ENCODE measurements at places on chromosomes 7 and 10.
A peak's percentile ranks its signal among the peaks of the same experiment; 100 is the strongest.

DNA sequence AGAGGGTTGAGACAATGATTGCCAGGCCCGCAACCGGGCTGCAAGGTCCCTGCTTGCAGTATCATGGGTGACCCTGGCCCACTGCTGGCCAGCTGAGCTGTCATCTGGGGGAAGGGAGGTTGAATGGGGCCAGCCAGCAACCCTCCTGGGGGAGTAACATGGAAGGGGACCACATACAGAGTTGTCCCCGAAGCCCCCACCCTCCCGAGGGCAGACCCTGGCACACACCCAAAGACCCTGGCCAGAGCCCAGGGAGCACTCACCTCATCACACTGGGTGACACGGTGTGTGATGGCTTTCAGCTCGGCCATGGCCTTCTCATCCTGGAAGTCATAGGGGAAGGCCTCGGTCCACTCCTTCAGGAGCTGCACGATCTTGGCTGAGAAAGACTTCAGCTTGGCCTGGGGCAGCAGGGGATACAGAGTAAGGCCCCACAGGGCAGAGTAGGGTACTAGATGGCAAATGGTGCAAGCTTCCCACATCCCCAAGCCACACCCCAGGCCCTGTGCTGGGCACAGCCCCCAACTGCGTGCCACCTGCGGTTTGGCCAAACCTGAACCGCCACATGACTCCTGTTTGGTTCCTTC, 63.4 kb downstream of the CSGALNACT2 start:
- no peak for DNase-seq

- DNase-seq = no peak
Measured at GRCh38 chr10:29600821-29601220, 34.0 kb downstream of the SVIL start.

- no peak for DNase-seq
Measured at GRCh38 chr7:145183069-145183468, 347.2 kb upstream of the TPK1 start.

DNA sequence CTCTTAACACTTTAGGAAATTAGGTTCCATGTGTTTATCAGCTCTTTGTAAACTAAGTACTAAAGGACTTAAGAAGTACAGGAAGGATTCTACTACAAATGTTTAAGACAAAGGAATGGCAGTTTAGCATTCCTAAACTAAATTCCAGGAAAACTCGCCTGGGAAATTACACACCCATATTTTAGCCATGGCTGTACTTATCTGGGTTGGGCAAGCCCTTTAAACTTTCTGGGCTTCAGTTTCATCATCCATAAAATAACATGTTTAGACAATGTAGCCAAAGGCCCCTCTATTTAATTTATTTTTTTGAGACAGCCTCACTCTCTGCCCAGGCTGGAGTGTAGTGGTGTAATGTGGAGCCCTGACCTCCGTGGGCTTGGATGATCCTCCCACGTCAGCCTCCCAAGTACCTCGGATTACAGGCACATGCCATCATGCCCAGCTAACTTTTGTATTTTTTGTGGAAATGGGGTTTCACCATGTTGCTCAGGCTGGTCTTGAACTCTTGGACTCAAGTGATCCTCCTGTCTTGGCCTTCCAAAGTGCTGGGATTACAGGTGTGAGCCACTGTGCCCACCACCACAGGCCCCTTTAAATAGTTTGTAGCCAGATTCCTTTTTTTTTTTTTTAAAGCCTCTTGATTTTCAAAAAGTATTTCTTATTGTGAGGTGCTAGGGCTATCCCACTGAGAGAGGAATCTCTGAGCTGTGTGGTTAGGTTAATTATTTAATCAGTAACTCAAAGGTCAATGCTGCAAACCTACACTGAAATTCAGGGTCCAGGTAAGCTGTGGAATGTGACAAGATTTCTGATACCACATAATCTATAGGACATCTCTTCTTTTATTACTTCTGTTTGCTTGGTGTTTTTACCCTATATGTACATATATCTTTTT, 32.1 kb downstream of the TMEM60 start:
- DNase-seq = no peak

- DNase-seq = no peak
Measured at GRCh38 chr10:102433619-102434046, 1.3 kb upstream of the CUEDC2 start.

GRCh38 chr10:37236093-37236492, 110.7 kb downstream of the ANKRD30A start:
- no peak for DNase-seq

- no peak for DNase-seq
Measured at GRCh38 chr10:131731780-131732630, 168.8 kb upstream of the PPP2R2D start.

- no peak for DNase-seq
Measured at GRCh38 chr10:85864868-85865526, 501.6 kb downstream of the GRID1 start.

GRCh38 chr10:61400524-61400923, 52.7 kb downstream of the TMEM26 start:
- DNase-seq = no peak

GRCh38 chr10:132397036-132397541, at the start of gene PWWP2B:
PWWP2B (plus strand) TSS chr10:132397200; CDS start chr10:132397227, 27 bp downstream.
- peak; percentile 48 for DNase-seq

DNA sequence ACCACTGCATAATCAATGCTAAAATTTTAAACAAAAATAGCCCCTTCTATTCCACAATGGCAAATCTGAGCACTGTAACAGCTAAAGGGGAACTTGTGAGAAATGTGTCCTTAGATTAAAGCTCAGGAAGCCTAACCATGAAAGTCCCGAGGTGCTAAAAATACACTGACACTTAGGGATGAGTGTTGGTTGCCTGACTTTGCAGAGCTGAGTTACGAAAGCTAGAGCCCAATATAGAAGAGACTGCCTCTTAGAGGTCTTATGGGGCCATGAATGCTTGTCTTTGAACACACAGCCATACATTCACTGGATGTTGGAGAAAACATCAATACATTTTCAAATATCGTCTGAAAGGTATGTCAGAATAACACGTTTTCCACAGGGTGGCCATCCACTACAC, 209.7 kb downstream of the LHFPL3 start:
- no peak for DNase-seq

- DNase-seq = no peak
Measured at GRCh38 chr10:51718804-51719291, 19.5 kb upstream of the CSTF2T start.

GRCh38 chr7:86664486-86664885, 20.8 kb downstream of the GRM3 start:
- DNase-seq = no peak

DNA sequence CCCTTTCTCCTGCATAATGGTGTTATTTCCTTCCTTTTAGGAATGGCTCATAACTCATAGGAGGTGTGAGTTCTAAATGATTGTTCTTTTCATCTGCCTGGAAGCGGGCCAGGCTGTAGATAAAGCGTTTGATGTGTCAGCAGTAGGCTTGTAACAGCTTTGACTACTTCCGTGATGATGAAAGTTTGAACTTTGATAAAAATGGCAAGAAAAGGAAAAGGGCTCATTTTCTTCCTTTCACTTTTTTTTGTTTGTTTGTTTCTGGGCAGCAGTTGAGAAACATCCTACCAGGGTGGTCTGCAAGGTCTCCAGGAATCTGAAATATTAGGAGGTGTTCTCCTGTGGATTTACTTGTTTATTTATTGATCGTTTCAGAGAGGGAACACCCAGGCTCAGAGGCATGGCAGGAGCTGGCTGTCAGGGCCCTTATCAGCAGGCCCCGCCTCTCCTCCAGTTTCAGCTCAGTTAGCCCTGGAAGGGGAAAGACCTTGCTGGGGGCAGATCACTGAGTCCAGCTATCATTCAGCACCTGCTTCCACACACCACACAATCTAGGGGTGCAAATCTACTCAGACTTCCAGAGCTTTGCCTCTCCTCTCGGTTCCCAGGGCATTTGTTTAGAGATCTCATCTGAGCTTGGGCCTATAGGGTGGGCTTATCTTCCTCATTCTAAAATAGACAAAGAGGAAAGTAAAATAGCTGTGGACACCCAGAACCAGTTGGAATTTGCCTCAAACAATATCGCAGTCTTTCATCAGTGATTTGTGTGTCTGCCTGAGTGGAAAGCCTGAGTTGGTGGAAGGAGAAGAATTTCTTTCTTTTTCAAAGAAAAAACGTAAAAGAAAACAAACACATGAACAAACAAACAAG, 130.9 kb downstream of the BMPER start:
- DNase-seq = no peak

DNA sequence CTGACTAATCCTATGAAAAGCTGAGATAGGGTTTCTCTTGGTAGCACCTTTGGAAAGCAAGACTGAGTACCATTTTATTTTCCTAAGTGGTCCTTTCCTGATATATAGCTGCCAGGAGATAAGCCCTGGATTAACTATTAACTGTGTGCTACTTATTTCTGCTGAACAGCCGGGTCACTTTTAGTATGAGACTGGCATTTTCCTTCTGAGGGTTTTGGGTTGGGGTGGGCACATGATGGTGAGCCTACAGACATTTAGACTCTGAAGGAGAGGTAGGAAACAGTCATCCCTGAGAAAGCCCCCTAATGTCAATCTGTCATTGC, 29.8 kb upstream of the BMPR1A start:
- DNase-seq = no peak

GRCh38 chr7:31111109-31111451, 59.0 kb downstream of the ADCYAP1R1 start:
- no peak for DNase-seq

- no peak for DNase-seq
Measured at GRCh38 chr7:110607050-110607857, 483.7 kb upstream of the LRRN3 start.

DNA sequence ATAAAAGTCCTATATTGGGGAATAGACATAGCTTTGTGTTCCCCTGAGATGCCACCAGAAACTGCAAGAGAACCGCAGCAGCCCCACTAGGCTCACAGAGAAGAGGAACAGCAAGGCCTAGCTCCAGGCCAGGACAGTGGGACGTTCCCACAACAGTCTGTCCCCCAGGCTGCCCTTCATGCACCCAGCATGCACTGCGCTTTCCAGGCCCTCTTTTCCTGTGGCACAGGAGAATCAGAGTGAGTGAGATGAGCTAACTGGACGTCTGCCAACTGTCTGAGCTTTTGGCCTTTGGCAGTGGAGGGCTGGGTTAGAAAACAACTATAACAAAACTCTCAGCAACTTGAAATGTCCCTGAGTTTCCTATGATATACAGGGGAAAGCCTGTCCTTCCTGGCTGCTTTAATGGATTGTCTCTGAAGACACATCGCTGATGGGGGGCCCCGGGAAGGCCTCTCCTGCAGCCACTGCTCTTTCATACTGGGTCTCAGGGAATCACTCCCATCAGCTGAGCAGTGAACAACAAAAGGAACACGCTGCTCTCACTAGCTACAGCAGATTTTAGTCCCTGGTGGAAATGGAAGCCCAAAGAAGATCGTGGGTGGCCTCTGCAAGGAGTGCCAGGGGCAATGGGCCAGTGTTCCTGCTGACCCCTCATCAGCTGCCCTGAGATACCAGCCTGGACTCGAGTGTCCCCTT, 53.5 kb downstream of the PODXL start:
- no peak for DNase-seq

DNA sequence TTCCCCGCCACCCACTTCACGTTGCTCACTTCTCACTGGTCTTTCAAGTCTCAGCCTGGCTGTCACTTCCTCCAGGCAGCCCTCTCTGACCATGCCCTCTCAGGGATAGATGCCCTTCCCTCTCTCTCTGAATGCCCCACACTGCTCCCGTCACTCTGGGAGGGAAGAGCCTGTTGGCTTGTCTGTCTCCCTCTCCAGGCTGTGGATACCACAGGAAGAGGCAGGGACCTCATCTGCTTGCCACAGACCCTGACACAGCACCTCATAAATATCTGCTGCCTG, 93.1 kb downstream of the OAT start:
- no peak for DNase-seq

DNA sequence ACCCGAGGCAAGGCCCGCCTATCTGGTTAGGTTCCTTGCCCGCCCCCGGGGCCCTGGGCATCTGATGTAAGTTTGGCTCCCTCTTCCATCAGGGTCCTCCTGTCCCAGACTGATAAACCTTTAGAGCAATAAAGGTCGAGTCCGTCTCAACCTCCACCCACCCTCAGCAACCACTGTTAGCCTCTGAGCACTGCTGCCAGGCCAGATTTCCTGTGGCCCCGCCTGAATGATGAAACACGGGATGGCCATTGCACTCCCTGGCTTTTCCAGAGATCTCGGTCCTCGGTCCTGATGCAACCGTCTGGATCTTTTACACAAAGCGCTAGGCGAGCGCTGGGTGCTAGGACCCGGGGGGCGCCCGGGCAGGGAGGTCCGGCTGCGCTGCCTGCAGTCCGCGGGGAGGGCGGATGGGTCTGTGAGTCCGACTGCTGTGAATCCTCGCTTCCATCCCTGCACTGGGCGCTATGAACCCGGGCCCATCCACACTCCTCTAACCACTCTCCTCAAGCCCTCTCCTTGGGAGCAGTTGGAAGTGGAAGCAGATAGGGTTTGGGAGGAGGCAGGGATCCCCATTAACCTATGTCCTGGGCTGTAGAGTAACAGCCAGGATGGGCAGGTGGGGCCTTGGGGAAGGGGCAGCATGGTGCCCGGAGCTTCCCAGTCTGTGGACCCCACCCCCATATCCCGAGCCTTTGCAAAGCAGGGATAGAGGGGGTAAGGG, 875 bp upstream of the DDIT4 start:
- DNase-seq = no peak

DNA sequence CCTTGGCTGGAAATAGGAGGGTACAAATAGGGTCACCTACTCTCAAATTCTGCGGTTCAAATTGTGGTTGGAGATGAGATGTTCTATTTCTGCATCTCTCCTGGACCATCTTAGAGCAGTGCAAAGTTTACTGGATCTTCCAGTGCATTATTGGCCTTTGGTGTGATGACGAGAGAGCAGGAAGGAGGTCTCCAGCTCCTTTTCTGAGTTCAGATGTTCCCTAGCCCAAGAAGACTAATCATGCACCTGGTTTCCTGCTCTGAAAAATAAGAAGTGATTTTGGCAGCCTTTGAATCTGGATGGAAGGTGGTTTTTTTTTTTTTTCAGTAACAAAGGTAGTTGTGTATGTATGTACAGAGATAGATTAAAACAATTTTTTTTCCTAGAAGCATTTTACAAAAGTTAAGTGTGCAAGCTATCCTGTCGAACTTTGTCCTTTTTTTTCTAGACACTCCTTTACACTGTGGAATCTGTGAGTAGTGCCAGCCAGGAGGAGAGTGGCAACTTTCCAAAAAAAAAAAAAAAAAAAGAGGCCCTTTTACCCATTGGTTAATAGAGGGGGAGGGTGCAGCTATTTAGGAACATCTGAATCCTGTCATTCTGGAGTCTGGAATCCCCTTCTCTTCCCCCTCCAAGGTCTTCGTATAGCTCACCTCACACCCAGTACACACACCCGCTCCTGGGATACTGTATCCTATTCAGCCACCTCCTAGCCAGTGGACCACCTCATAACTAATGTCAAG, 26.3 kb downstream of the PAPSS2 start:
- DNase-seq = no peak

DNA sequence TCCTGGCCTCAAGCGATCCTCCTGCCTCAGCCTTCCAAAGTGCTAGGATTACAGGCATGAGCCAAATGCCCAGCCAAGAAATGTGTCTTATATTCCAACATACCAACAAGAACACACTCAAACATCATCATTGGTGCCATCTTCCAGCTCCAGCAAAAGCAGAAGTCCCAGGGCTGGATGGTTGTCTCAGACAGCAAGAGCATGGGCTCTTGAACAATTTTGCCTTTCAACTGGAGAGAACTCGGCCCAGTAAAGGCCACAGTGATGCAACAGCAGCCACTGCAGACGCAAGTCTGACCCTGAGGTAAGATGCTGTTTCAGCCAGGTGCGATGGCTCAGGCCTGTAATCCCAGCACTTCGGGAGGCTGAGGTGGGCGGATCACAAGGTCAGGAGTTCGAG, 52.8 kb upstream of the NFE2L3 start:
- DNase-seq = no peak

All from T-helper 22 cell (primary cell).